AG08396 (cell line): ENCODE measurements at places on chromosomes 3 and 15.

- no peak for DNase-seq
These were observed 114.3 kb upstream of the MEF2A start for GRCh38 chr15:99451484-99451883.

DNA sequence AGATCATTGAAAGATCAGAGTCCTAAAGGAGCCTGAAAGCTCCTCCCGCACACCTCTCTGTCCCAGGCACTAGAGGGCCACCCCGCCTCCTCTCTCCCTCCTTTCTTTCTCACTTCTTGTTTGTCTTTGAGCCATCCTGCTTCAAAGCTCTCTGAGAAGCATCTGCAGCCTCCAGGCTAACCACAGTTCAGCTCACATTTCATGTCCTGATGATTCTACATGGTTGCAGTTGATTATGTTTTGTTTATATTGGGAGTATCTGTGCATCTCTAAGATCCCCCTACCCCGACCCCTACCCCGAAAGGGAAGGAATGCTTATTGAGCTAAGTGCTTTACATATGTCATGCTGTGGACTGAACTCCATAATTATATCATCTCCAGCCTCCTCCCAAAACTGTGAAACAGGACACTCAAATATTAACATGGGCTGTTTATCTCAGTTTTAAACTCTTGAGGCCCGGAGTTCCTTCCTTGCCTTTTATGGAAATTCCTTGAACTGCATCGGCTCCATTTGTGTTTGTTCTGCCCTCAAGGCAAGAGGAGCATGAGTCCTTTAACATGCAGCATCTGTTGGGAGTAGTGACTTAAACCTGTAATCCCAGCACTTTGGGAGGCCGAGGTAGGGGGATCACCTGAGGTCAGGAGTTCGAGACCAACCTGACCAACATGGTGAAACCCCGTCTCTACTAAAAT, 30.9 kb downstream of the MGLL start:
- DNase-seq: peak; percentile 44

DNA sequence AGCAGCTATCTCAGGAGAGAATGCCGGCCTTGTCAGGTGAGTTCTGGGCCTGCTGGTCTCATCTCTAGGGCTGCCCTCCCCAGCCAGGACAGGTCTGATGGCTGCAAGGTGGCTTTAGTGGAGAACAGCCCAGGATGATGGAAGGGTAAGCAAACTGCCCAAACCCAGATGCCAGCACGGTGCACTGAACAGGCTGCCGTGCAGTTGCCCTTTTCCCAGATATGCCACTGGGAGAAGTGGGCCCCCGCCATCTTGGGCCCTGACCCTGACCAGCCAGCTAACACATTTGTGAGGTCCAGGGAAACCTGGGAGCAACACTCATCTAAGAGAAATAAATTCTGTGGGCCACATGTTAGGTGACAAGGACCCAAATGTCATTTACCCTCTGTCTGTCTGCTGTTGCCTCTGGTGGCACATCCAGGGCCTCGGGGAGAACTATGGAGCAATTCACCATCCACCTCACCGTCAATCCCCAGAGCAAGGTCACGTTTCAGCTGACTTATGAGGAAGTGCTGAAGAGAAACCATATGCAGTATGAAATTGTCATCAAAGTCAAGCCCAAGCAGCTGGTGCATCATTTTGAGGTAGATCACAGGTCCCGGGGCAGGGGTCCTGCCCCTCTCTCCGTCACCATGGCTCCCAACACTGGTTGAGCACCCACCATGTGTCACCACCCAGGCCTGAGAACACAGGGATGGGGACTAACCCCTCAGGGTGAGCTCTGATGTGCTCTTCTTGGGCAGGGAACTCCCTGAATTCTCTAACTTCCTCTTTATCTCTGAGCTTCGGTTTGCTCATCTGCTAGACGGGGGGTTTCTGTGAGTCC, 1.8 kb downstream of the ITIH1 start:
- no peak for DNase-seq

DNA sequence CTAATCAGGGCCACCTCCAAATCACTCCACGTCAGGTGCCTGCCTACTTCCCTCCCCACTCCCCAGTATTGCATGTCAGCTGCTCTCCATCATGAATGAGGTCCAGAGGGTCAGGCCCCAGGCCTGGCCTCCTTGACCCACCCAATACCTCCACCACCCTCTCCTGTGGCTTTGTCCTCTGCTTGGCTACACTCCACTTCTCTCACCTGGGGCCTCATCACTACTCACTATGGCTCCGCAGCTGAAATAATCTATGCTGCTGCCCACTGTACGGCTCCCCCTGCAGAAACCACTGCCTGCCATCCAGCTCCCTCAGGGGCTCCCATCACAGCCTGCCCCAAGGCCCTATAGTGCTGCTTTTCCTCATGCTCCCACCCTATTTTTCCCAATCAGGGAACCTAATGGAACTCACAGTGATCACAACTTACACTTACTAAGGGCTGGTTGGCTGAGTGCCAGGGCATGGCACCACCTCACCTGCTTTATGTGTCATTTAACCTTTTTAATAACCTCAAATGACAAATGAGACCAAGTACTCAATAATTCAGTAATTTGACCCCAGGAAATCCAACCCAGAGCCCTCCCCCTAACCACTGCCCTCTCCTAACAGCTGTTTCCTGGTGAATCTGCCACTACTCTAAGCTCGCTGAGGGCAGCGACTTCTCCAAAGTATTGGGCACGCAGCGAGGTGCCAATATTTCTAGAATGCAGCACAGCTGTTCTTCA, 2.3 kb downstream of the GORASP1 start:
- no peak for DNase-seq

- DNase-seq: no peak
These were observed 105.5 kb upstream of the MRPL3 start for GRCh38 chr3:131608296-131608695.
